ENCODE measurements at places on chromosomes 13 and 19.

DNA sequence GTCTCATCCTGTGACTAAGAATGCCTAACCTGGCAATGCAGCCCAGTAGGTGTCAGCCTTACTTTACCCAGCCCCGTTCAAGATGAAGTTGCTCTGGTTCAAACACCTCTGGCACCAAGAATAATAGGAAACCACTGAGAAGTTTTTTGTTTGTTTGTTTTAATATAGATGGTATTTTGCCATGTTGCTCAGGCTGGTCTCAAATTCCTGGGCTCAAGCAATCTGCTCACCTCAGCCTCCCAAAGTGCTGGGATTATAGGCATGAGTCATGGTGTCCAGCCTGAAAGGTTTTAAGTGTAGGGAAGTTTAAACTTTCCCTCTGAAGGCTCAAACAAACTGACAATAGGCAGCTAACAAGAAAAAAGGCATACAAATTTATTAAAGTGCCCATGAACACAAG is 51.2 kb upstream of the ABCC4 start:
- DNase-seq = no peak

GRCh38 chr13:113668491-113668971 is 1.5 kb downstream of the GRK1 start:
- no peak for DNase-seq

DNA sequence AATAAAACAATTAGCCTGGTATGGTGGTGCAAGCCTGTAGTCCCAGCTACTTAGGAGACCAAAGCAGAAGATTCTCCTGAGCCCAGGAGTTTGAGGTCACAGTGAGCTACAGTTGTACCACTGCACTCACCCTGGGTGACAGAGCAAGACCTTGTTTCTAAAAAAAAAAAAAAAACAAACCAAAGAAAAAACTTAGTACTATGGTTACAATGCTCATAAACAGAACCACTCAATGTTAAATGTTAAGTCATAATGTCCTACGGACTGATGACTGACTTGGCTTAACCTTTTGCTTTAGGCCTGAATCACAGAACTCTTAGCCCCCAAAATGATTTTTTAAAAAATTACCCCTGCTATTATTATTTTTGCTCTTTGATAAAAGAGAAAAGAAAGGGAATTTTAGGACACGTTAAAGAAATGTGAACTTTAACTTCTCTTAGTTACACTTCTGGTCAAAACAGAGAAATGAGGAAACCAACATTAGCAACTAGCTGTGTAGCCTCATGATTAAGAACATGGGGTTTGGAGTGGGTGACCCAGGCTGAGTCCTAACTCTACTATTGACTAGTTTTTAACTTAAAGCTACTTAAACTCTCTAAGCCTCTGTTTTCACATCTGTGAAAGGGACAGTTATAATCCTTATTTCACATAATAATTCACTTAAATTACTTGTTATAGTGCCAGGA is 13.7 kb upstream of the ELF1 start:
- no peak for DNase-seq

DNA sequence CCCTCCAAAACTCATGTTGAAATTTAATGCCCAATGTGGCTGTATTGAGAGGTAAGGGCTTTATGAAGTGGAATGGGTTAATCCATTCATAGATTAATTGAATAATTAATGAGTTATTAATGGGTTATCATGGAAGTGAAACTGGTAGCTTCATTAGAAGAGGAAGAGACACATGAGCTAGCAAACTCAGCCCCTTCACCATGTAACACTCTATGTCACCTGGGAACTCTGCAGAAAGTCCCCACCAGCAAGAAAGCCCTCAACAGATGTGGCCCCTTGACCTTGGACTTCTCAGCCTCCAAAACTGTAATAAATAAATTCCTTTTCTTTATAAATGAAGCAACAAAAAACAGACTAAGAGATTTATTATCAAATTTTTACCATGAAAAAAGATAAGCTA is 223.5 kb downstream of the KLF12 start:
- no peak for DNase-seq

GRCh38 chr13:64471916-64472315 is 2758.2 kb downstream of the PCDH9 start:
- DNase-seq = peak; percentile 66

DNA sequence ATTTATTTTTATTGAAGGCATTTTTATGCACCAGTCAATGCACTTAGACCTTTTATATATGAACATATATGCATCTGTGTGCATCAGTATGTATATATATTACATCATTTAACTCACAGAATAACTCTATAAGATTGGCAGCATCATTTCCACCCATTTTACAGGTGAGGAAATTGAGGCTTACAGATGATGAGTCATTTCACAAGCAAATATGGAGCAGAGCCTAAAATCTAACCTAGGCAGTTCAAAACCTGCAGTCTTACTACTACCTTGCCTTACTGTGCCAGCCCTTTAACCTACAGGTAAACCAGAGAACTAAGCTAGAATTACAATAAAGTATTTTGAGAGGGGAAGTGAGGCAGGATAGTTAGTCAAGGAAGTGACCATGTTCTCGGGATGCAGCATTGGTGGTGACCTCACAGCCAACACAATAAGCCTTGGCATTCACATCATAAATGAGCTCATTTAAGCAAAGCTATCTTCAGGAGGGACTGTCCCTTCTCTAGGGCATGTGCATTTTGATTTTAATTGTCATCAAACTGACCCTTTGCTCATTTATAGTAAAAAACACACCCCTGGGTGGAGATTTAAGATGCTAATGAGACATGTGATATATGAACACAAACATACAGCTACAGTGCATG is 274.3 kb downstream of the DCLK1 start:
- no peak for DNase-seq

DNA sequence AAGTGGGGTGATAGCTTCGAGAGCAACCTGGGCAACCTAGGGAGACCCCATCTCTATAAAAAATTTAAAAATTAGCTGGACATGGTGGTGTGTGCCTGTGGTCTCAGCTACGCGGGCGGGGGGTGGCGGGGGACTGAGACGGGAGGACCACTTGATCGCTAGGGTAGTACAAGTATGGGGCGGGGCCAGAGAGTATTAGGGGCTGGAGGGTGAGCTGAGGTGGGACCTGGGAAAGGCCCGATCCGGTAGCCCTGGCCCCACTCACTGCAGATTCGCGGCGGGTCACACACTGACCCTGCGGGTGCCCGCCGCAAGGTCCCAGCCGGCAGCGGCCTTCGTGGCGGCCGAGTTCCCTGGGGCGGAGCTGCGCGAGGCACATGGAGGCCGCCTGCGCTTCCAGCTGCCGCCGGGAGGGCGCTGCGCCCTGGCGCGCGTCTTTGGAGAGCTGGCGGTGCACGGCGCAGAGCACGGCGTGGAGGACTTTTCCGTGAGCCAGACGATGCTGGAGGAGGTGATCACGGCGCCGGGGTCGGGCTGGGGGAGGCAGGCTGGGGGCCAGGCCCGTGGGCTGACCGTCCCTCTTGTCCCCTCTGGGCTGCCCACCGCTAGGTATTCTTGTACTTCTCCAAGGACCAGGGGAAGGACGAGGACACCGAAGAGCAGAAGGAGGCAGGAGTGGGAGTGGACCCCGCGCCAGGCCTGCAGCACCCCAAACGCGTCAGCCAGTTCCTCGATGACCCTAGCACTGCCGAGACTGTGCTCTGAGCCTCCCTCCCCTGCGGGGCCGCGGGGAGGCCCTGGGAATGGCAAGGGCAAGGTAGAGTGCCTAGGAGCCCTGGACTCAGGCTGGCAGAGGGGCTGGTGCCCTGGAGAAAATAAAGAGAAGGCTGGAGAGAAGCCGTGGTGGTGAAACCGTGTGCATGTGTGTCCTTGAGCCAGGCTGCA is 2.0 kb upstream of the ARHGAP45 start:
- DNase-seq = peak; percentile 49

GRCh38 chr19:5122121-5122400 is 153.1 kb downstream of the KDM4B start:
- DNase-seq = no peak

- no peak for DNase-seq
Measured at GRCh38 chr13:51801631-51802099, 2.3 kb downstream of the DHRS12 start.

DNA sequence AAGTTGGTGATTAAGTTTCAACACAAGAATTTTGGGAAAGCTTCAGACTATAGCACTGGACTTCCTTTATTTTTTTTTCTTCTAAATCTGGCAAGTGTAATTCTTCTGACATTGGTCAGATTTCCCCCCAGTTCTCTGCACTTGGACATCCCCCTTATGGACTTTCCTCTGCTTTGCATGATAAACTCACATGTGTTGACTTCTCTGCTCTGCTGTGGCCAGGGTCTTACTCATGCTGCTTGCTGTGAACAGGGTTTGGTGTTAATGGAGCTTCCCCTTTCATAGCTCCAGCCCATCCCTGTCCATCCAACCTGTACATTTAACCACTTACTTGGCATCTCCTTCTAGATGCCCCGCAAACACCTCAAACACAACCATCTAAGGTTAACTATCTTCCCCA is 70.5 kb upstream of the SPATA13 start:
- DNase-seq = no peak

GRCh38 chr13:92682832-92683517 is 543.6 kb upstream of the GPC6 start:
- no peak for DNase-seq

GRCh38 chr13:94880463-94880862 is 168.1 kb upstream of the SOX21 start:
- DNase-seq = no peak

GRCh38 chr13:40471911-40472310 is 194.5 kb downstream of the FOXO1 start:
- DNase-seq = no peak

- DNase-seq = no peak
Measured at GRCh38 chr13:39226359-39226758, 188.1 kb downstream of the NHLRC3 start.

GRCh38 chr13:25674371-25674770 is 302.6 kb downstream of the ATP8A2 start:
- DNase-seq = no peak

- DNase-seq = no peak
Measured at GRCh38 chr13:36001561-36001960, 129.6 kb downstream of the DCLK1 start.

DNA sequence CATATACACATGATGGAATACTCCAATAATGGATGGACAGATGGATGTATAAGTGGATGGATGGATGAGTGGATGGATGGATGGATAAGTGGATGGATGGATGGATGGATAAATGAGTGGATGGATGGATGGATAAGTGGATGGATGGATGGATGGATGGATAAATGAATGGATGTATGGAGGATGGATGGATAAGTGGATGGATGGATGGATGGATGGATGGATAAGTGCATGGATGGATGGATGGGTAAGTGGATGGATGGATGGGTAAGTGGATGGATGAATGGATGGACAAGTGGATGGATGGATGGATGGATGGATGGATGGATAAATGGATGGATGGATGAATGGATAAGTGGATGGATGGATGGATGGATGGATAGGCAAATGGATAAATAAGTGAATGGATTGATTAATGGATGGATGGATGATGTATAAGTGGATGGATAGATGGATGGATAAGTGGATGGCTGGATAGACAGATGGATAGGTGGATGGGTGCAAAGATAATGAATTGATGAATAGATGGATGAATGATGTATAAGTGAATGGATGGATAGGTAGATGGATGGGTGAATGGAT is 8.4 kb upstream of the COMP start:
- no peak for DNase-seq

DNA sequence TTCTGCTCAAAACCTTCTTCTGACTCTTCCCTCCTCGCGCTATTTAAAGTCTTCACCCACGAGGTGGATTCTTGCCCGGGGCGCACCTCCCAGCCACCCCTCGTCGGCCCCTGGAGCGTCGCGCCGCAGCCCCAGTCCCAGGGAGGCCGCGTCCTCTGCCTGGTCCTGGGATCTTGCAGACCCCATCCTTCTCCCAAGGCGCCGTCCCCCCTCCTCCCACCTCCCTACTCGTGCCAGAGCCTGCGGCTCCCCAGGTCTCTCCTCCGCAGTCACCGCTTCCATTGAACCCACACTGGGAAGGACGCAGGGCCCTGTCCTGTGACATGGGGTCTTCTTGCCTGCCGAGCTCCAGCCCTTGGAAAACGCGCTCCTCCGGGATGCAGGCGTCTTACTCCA is 486 bp downstream of the ZNF808 start:
- peak; percentile 0 for DNase-seq

- no peak for DNase-seq
Measured at GRCh38 chr13:88235441-88235840, 564.3 kb downstream of the SLITRK5 start.

DNA sequence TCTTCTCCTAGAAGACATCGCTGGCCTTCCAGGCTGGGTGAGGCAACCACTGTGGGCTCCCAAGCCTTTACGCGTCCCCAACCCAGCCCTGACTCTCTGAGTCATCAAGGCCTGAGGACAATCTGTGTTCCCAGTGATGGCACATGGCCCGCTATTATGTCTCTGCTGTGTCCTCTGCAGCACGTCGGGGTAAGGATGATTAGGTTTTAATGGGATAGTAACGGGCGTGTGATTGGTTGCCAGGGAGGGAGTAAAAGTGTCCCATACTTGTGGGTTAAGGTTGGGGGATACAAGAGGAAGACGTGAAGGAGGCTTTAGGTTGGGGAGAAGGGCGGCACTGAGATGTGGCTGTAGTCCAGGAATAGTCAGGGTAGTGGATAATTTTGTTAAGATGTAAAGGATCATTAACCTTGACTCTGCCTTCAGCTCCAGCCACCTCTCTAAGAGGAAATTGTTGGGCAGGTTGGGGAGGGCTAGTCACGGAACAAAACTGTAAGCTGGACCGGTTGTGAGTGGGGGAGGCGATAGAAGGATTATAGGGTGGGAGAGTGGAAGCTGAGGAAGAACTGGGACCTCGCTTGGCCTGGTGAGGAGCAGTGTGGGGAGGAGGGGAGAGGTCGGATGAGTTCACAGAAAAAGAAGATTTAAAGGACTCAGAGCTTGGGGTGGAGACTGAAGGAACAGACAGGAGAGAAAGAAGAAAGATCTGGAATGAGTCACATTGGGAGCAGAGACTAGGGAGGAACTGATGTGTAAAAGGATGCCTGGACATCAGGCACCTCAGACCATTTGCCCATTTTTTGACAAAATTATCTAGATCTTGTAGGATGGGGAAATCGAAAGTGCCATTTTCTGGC is 27.9 kb upstream of the IGFL1 start:
- no peak for DNase-seq

- peak; percentile 78 for DNase-seq
Measured at GRCh38 chr13:24512197-24512907, at the start of gene PARP4. PARP4 (minus strand) TSS chr13:24512778; CDS start chr13:24503776, 9,002 bp downstream.

GRCh38 chr19:8635422-8635821 is 5.0 kb downstream of the NFILZ start:
- peak; percentile 35 for DNase-seq

GRCh38 chr19:55216461-55217198 is 7.3 kb upstream of the PTPRH start:
- peak; percentile 99 for DNase-seq

- DNase-seq = no peak
Measured at GRCh38 chr19:37333457-37333856, 37.4 kb upstream of the ZNF527 start.

- no peak for DNase-seq
Measured at GRCh38 chr13:60757501-60758215, 360.6 kb downstream of the TDRD3 start.
